HCT116 (cell line): ENCODE measurements at places on chromosomes 2 and 18.
A peak's percentile ranks its signal among the peaks of the same experiment; 100 is the strongest.

DNA sequence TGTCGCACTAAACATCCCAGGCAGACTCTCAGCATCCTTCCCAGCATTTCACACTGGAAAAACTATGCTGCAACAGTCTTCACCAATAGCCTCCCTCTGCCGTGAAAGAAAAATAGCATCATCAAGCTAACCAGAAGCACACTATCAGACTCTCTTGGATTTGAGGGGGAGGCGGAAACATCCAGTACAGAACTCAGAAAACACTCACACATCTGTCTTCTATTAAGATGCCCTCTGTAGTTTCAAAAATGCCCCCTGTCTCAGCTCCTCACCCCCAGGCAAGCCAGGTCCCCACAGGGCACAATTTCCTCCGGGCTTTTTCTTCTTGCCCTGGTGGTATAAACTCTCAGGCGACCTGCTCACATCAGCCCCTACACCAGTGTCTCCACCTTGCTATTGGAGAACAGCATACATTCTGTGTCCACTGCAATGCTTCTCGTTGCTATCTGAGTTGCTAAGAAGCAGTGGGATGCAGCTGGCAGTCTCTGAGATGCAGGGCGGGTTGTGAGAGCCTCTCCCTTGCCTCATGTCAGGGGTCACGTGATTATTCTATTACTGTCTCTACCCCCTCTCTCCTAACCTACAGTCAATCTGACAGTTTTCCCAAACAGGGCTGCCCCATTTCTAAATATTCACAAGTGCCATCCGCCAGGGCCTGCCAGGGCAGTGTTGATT, 189.9 kb downstream of the INO80D start:
- DNase-seq, result no peak

- DNase-seq, result no peak
Measured at GRCh38 chr2:61671561-61672315, 133.6 kb upstream of the XPO1 start.

DNA sequence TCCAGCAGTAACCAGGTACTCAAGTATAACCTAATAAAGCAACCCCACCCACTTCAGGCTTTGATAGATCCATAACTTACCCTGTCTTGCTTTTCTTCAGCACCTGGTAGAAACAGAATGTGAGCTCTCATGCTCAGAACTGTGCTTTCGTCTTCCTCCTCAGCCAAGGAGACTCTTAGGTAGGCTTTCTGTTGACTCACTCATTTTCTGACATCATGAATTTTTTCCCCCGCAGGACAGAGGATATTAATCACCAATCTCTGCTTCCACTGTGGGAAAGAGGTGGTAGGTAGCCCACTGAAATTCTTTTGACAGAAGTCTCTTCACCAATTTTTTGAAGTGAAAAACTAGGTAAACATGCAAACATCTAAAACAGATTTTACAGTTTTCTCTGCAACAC, 241.2 kb upstream of the KCNJ3 start:
- DNase-seq, result no peak

- no peak for DNase-seq
Measured at GRCh38 chr2:171237751-171238505, 77.2 kb upstream of the TLK1 start.

- DNase-seq, result no peak
Measured at GRCh38 chr2:20449501-20450200, 2.8 kb downstream of the RHOB start.

DNA sequence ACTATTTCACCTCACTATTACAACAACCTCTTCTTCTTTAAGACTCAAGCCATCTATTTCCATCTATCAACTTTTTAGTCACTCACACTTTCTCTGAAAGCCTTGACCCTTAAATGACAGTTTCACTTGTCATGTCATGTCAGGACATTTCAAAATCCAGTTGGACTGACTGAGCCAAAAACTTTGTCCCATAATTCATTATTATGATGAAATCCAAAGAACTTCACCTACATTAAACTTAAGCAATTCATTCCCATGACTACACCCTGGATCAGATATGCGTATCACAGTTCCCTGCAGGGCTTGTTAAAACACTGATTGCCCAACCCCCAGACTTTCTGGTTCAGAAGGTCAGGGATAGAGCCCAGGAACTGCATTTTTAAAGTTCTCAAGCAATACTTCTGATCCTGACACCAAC, 26.5 kb downstream of the LDAH start:
- no peak for DNase-seq

DNA sequence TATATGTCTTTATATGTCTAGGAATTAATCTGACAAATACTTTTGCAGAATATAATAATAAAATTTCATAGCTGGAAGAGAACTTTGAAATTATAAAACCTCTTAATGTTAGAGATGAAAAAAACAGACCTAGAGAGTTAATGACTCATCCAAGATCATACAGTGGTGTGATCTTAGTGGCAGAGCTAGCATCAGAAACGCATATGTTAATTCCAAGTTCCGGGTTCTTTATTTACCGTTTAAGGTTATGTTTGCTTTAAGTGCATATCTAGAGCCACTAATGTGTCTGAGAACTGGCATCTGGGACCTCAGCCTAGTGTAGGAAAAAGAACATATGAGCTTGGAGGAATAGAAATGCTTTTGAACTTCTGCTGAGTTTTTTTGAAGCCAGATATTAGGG, 24.3 kb downstream of the CERS6 start:
- DNase-seq, result no peak

GRCh38 chr2:238238311-238238765, 1.5 kb downstream of the HES6 start:
- DNase-seq, result no peak

DNA sequence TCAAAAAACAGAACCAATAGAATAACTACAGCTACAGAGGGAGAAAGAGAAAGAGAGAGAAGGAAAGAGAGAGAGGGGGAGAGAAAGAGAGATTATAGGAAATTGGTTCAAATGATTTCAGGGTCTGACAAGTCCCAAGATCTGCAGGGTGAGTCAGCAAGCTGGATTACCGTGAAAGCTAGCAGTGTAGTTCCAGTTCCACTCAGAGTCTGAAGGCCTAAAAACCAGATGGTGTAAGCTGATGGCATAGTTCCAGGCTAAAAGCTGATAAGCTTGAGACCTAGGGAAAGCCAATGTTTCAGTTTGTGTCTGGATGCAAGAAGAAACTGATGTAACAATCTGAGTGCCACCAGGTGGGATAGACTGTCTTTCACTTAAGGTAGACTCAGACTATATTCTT, 397.7 kb downstream of the TRIB2 start:
- DNase-seq, result no peak

DNA sequence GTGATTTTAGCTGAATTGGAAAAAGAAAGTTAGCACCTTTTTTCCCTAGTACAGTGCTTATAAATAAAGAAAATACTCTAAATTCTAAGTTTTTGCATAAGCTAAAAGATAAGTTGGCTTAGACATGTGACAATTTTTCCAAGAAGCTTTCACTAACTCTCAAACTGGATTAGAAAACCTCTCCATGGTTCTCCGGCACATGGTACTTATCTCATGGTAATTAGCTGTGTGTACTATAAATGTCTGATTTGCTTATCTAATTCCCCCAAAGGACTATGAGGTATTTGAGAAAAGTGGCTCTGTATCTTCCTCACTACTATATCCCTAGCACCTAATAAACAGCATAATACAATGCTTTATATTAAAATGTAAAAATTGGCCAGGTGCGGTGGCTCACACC, 71.1 kb downstream of the ROCK1 start:
- no peak for DNase-seq

DNA sequence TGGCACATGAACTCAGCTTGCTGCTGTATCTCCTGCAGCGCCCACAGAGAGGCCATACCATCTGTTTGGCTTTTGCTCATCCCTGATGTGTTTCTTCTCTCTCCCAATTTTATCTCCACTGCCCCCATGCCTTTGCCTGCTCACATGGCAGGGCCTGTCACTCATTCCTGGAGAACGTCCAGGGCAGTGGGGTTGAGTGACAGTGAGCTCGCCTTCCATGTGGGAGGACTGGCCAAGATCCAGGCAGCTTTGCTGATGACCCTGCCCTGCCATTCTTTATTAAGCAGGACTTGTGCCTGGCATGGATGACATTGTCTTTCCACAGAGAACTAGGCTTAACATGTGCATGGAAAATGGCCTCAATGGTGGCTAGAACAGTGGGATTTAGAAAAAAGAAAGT, 230.5 kb upstream of the THSD7B start:
- DNase-seq, result no peak

- no peak for DNase-seq
Measured at GRCh38 chr18:71105994-71106546, 817.2 kb downstream of the SOCS6 start.

- peak; percentile 54 for DNase-seq
Measured at GRCh38 chr2:219277703-219278654, 1.2 kb upstream of the DNAJB2 start.

GRCh38 chr2:9753665-9754531, 89.4 kb upstream of the TAF1B start:
- no peak for DNase-seq

GRCh38 chr2:17813742-17814473, 2.4 kb upstream of the MSGN1 start:
- no peak for DNase-seq

- no peak for DNase-seq
Measured at GRCh38 chr18:34115409-34116081, 109.2 kb downstream of the NOL4 start.

GRCh38 chr2:74010087-74010541, 25.4 kb downstream of the TET3 start:
- DNase-seq, result no peak

DNA sequence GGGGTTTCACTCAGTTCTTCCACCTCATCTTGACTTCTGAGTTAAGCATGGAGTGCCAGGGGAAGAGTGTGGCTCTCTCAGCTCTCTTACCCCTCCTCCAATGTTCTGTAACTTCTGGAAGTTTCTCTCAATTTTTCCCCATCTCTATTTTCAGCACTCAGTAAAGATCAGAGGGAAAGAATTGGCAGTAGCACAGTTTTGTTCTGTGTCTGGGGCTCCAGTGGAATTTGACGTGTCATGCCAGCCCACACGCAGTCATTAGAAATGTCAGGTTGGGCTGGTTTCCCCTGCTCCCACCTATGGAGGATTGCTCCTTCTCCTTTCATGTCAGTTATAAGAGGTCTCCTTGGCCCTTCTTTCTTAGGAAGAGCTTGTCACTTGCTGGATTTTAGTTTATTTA, 104.6 kb upstream of the COL3A1 start:
- no peak for DNase-seq

- DNase-seq, result no peak
Measured at GRCh38 chr2:18244845-18245244, 315.6 kb downstream of the RDH14 start.

- no peak for DNase-seq
Measured at GRCh38 chr2:197893403-197894177, 89.2 kb downstream of the PLCL1 start.

DNA sequence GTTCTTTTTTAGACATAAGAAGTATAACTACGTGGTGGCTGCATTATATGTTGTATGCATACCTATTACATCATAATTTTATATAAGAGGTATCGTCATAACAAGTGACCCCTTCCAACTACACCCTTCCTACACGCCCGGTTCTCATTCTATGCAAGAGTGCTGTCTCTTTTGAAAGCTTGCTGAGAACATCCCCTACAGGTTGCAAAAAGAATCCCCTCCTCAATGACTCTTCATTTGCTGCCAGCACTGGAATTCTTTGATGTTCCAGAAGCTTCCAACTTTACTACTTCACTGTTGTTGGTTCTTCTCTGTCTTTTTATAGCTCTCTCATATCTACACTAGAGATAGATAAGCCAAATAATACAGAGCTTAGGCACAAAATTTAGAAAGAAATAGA, 66.4 kb downstream of the CDH7 start:
- DNase-seq, result no peak

GRCh38 chr2:75315436-75315835, 116.1 kb upstream of the TACR1 start:
- no peak for DNase-seq

DNA sequence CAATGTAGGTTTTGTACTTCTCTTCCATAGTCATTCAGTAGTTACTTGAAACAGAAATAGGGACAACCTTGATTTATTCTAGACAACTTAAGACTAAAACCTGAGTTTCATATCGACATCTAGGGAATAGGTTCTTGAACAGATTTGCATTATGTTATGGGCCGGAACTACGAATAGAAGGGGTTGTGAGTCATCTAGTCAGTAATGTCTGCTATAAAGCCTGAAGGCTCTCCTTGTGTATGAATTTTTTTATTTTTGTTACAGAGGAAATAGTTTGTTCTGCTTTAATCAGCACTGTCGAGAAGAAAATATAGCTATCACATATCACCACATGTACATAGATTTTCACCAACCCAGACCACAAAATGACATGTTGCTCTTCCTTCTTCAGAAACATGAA, 17.3 kb upstream of the TRIM43 start:
- no peak for DNase-seq

DNA sequence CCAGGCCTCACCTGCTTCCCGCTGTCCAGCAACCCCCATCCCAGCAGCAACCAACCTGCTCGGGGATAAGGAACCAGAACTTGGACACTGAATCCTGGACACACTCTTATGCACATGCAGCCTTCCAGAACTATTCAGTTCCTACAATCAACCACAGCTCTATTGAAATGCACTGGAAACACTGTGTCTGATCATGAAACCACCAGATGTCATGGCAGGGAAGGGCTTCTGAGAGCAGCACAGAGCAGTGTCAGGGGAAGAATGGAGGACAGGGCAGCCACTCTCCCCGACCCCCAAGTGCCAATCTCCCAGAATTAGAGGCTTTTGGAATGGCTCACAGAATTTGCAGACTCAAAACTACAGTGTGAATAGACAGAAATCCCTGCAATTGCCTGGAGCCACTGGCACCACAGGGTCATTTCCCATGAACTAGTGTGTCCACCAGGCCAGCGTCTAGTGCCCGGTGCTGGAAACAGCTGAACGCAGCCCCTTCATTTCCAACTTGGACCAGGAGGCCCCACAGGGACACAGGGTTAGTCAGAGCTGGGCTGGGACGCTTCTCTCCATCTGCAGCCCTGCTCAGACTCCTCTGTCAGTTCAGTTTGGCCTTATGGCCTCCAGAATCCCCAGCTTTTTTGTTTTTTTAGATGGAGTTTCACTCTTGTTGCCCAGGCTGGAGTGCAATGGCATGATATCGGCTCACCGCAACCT, 25.5 kb downstream of the MRPL35 start:
- no peak for DNase-seq
